Foreskin keratinocyte (primary cell): ENCODE measurements at places on chromosomes 12 and 14.

DNA sequence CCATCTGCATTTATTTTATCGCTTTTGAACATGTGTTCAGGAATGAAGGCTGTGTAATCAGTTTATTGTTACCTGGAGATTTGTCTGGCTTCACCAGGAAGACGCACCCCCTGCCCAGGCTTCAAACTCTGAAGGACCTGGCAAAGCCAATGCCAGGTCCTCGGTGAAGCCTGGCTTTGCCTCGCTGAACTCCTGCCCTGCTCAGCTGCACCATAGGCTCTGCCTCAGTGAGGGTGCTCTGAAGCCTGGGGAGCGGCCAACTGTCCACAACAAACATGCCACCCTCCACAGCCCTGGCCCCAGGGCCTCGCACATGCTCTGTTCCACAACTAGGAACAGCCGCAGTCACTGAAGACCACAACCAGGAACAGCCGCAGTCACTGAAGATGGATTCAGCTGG lies 66.9 kb downstream of the NTF3 start:
- no peak for DNase-seq

DNA sequence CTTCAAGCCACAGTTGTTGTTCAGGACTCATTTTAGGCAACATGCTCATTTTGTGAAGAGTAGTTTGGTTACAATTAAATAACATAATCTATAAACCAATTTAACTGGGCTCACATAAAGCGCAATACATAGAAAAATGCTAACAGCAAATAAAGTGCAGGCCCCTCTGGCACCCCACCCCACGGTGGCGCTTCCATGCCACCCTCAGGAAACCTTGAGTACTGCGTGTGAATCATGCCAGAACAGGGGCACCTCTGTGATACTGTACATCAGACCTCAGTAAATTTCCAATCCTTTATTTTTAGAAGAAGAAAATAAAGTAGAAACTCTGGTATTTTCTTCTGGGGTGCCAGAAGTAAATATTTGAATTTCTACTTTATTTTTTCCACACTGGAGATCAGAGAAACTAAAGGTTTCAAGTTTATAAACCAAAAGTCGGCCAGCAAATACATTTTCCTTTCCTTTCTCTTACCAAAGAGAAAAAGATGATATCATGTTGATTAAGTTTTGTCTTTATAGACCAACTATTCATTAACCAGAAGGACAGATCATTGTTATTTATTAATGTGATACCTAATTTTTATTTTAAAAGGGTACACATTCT lies 316.8 kb downstream of the PAWR start:
- no peak for DNase-seq

DNA sequence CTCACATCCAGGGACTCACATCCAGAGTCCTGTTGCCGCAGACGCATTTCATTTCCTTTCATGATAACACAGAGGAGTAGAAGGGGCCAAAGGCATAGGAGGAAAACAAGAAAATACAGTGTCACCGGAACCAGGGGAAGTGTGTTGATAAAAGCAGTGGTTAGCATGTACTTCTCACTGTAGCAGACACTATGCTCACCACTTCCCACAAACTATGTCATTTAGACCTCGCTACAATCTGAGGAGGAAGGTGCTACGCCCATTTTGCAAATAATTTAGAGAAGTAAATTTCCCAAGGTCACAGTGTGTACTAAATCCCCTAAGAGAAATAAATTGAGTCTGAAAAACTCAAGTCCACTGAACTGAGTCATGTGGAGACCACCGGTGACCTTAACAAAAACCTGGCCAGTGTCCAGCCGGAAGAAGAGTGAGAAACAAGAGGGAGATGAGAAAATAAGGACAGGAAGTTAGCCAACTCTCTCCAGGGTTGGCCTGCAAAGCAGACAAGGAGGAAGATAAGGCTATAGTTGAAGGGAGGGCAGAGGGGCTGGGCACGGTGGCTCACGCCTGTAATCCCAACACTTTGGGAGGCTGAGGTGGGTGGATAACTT lies 25.8 kb upstream of the TMCC3 start:
- no peak for DNase-seq

DNA sequence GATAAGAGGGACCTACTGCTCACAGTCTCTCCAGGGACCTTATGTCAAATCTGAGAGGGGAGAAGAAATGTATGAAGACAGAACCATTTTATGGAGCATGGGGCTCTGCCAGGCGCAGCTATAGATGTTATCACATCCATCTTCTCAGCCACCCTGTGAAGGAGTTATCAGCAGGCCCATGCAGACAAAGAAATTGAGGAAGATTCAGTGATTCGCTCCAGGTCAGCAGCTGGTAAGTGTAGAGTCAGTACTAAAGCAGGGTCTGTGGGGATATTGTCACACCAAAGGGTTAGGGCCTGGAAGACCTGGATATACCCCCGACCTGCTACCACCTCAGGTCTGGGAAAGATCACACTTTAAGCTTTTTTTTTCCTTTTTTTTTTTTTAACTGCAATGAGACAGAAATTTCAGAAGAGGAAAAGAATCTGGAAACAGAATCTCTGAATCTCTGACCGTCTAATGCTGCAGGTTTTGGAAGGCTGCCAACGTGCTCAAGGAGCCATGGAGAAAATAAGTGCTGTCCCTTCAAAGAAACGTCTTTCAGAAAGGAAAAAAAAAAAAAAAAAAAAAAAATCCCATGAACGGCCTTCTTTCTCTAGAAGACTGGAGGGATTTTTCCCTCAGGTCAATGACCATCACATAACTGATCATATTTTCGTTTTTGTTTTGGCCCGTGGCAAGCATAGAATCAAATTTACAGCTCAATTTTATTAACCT lies 73.3 kb upstream of the PLEKHG7 start:
- DNase-seq, result no peak

- peak; percentile 44 for DNase-seq
These were observed 227.7 kb upstream of the TMEM260 start for GRCh38 chr14:56351861-56352260.

DNA sequence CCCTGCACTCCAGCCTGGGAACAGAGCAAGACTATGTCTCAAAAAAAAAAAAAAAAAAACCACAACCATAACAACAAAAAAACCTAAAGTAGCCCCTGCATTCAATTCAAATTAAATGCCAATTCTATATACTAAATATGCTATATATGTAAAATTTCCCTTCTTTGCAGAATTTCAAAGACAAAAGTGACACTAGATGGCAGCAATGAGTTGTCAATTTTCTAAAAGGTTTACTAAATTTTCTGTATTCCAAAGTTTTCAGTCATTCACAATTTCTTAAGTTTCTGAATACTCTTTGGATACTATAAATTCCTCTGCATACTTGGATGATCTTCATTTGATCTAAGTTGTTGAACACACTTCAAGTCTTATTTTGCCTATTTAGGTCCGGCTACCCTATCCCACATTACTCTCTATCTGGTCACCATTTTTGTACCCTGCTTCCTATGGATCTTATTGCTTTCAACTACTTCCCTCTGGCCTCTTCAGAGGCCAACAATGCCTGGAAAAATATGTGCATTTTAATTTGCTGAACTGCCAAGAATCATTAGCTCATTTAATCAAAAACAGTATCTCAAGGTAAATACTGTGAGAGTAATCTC lies 27.9 kb downstream of the HNRNPC start:
- no peak for DNase-seq

DNA sequence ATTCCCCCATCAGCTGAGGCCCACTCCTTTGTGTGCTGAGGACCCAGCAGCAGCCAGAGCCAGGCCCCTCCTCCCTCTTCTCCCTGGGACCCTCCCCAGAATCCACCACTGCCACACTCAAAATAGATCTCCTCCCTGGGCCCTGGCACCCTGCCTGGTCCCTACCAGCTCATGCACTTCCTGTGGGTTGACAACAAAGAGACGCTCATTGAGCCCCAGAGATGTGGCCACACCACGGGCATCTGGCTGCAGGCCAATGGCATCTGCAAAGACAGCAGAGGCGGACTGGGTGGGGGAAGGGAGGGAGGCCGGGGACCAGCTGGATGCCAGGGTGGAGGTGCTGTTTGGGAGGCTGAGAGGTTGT lies 16.0 kb upstream of the ENDOU start:
- DNase-seq, result no peak

- DNase-seq, result no peak
These were observed 49.6 kb downstream of the SRGAP1 start for GRCh38 chr12:63894132-63894531.

- no peak for DNase-seq
These were observed 150.6 kb downstream of the ADCK1 start for GRCh38 chr14:77950371-77951063.

DNA sequence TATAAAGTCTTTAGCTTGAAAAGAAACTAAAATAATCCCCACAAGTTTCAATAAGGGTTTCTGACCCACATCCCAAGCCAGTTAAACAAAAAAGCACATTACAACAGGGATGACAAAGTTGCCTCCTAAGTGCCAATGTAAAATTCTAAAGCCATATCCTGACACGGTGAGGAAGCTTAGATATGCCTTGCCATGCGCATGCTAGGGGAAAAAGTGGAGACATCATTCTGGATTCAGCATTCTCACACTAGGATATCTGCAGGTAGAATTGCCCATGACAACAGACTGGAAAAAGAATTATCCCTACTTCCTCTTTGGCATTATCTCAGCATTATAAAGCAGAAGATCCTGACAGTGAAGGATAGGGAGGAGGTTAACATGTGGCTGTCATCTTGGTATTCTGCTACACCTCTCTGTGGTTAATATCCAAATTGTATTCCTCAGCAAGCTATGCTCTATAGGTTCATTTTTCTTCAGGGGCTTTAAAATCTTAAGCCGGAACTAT lies 4.9 kb downstream of the DUSP6 start:
- peak; percentile 50 for DNase-seq

DNA sequence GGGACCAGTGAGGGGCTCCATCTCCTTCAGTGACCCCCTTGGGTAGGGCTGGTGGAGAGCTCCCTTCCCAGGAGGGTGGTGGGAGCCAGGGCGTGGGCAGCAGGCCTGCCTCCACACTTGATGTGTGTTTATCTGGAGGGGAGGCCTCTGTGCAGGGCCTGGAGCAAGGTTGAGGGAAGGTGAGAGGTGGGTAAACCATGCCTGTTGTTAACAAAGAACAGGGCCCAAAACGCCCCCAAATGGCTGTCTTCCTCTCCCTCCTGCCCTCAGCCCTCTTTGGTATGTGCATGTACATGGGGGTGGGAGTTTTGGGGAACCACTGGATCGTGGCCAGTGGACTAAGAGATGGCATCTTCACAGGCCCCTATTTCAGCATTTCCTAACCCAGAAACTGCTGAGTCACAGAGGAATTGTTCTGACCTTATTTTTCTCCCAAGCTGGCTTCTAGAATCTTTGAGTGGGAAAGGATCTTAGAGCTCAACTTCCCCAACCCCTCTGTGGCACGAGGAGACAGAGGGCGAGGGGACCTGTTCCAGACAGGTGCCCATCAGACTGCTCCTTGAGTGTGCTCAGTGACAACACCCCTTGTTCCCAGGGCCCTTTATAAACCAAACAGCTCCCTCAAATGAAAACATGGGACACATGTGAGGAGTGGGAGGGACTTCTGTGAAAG lies 3.6 kb downstream of the SLC48A1 start:
- no peak for DNase-seq

DNA sequence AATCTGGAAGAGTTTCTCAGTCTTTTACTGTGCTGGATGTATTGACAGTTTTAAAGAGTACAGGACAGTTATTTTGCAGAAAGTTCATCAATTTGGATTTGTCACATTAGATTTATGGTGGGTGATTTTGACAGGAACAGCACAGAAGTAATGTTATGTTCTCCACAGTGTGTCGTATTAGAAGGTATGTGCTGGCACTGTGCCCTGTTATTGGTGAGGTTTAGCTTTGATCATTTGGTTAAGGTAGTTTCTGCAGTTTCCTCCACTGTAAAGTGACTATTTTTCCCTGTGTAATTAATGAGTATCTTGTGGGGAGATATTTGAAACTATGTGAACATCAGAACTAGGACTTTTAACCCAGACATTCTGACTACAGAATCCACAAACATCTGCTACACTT lies 308.5 kb upstream of the TBX3 start:
- DNase-seq, result no peak

DNA sequence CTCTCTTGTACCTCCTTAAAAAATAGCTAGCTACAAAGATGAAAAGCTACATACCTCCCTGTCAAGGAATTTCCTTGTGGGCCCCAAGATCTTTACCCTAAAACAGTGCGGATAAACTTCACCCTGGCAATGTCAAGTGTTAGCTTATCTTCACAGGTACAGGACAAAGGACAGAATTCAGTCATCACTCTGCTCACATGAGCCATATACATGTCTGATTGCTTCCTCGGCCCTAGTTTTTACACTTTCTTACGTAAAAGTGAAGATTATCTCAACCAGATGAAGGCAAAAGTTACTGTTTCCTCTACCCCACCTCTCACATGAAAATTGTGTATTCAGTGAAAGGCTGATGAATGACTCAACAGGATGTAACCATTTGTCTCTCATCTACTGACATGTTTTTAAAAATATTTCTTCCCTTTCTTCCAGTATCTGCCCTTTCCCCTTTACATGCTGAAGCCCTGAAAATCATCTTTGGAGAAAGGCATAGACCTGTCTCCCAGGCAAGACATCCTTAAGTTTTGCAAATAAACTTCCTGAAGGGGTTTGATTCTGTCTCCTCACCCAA lies 890.1 kb downstream of the GALC start:
- DNase-seq, result no peak

- DNase-seq, result no peak
These were observed 58.2 kb upstream of the PYGL start for GRCh38 chr14:51002406-51002999.

- DNase-seq, result no peak
These were observed 155.3 kb downstream of the TPH2 start for GRCh38 chr12:72093930-72094329.

GRCh38 chr14:24785698-24786097 lies 151.7 kb upstream of the GZMB start:
- DNase-seq, result no peak

DNA sequence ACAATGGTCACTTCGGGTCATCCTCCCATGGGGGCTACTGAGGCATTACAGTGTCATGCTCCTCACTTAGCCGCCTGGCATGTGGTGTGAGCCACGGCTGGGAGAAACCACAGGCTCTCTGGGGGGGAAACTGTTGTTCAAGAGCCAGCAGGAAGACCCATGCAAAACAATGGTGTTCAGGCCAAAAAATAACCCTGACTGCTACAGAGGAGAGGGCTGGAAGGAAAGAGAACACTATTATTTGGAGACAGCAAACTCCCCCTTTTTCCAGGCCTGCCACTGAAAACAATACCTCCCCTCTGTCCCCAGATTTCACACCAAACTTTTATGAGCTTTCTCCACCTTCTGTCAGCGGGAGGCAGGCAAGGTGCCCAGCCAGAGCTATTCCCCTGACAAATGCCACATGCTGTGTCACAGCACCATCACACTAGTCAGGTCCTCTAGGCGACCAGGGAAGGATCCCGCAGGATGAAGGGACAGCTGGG lies 83.7 kb downstream of the CHGA start:
- DNase-seq, result no peak

GRCh38 chr14:43898687-43899086 lies 608.4 kb downstream of the FSCB start:
- no peak for DNase-seq

- peak; percentile 91 for DNase-seq
These were observed 251.9 kb upstream of the ATXN7L3B start for GRCh38 chr12:74285773-74286172.

- DNase-seq, result no peak
These were observed 4.2 kb upstream of the GRIP1 start for GRCh38 chr12:66683073-66683472.

- DNase-seq, result no peak
These were observed 12.3 kb upstream of the NINJ2 start for GRCh38 chr12:675562-675961.

- peak; percentile 9 for DNase-seq
These were observed 277.9 kb downstream of the SSPN start for GRCh38 chr12:26473291-26473690.

GRCh38 chr14:73047808-73048207 lies 10.5 kb upstream of the RBM25 start:
- DNase-seq, result no peak

- DNase-seq, result peak; percentile 47
These were observed 377.5 kb downstream of the EGLN3 start for GRCh38 chr14:33573301-33573880.

- DNase-seq, result no peak
These were observed 704.2 kb upstream of the TMEM132C start for GRCh38 chr12:127562816-127563215.
